NCI-H774 (cell line): ENCODE measurements at places on chromosomes 16 and 17.

- peak; percentile 44 for DNase-seq
Observed at GRCh38 chr17:37671824-37672547, 28.7 kb upstream of the DDX52 start.

DNA sequence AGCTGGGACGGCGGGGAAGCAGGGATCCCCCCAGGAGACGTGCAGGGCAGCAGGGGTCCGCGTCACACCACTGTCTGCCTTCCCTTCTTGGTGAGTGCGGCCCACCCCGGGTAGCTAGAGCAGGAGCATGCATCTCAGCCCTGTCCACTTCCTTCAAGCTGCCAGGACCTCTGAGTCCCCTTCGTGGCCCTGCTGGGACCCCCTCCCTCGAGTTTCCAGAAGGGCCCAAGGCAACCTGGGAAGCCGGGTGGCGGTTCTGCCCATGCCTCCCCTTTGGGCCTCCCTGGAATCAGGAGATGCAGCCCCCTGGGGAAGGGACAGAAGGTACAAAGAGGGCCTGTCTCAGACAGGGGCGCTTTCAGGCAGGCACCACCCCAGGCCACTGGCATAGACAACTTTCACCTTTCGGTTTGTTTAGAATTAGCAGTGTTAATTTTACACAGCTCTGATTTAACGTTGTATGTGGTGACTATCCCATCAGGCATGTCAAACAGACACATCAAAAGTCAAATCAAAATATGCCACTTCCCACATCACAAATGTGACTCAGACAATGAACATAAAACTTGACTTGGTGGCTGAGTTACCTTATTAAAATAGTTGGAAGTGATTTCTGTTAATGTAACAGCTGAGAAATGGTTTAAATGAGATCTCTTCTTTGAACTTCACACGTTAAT, 94.5 kb upstream of the METRNL start:
- DNase-seq: no peak

GRCh38 chr16:7482032-7482431, 149.4 kb downstream of the RBFOX1 start:
- no peak for DNase-seq

DNA sequence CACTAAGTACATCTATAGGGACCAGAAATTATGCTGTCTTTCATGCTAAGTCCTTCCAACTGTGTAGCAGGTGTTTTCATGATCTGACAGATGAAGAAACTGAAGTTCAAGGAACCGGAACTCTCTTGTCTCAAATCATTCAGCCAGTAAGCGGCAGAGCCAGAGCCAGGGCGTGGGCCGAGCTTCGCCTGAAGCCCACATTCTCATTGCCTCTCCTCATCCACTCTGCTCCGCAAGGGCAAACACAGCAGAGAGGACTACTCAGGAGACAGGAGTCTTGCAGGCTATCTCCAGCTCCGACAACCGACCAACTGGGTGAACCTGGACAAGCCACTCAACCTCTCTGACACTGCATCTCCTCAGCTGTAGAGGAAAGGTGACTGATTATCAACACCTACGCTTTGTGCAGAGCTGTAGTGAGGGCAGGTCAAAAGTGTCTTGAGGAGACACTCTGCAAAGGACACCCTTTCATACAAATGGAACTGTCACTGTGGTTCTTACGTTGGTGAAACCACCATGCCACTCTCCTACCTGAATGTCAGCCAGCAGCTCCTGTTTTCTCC, 72.9 kb downstream of the CYTH1 start:
- no peak for DNase-seq

DNA sequence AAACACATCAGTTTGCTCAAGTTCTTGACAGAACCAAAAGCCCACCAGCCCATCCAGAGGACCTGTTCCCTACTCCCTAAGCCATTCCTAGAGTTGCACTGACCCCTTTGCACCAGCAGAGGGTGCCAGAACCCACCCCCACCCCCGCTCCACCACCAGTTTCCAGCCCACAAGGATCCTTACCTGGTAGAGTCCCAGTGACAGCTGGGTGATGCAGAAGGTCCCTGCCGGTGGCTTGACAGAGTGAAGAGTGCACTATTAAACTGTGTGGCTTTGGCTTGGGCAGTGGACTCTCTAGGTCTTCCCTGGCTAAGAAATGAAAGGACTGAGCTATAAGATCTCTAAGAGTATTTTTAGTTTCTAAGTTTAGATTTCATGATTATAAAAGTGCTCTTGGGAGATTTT, 73.3 kb upstream of the MTMR4 start:
- peak; percentile 24 for DNase-seq
